ENCODE measurements at places on chromosomes 7 and 10.

DNA sequence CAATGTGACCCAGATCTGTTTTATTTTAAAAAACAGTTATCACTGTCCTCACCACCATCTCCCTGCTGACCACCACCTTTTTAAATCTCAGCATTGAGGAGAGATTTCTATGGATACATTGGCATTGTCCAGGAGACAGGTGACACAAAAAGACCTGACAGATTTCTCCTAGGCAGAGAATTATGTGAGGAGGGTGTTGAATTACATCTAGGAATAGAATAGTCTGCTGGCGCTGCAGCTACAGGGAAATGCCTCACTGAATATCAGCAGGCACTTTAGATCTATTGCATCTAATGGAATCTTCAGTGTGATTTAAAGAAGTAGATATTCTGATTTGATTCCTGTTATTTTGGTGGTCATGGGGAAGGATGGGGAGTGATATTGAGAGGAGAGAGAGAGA, 593.5 kb downstream of the NRG3 start:
- DNase-seq = no peak

DNA sequence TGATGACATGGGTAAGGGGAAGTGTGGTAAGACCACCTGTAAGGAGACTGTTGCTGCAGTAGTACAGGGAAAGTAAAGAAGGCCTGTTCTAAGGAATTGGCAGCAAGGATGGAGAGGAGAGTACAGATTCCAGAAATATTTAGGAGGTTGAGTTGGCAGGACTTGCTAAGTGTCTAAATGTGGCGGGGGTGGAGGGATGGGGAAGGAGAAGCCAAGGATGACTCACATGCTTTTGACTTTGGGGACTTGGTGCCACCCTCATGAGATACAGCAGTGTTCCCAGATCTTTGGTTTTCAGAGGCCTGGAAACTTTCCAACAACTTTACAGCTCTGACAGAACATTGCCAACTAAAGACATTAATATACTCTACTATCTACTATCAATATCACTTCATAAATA, 45.4 kb downstream of the CDK6 start:
- DNase-seq = no peak

GRCh38 chr10:132803416-132804210, 17.7 kb upstream of the NKX6-2 start:
- no peak for DNase-seq

DNA sequence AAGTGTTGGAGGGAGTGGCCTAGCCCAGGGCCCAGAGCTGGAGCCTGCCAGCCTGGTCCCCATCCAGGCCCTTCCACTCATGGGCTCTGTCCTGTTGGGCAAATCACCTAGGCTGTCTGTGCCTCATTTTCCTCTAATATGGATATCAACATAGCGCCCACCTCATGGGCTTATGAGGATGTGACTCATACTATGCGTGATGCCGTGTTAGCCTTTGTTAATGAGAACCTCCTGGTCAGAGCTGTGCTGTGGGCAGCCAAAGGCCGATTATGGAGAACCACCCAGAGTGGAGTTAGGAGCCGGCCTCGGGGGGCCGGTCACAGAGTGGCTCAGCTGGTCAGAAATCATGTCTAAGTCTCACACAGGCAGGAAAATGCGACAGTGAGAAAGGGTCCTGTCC, 306.4 kb downstream of the PAXIP1 start:
- DNase-seq = no peak

DNA sequence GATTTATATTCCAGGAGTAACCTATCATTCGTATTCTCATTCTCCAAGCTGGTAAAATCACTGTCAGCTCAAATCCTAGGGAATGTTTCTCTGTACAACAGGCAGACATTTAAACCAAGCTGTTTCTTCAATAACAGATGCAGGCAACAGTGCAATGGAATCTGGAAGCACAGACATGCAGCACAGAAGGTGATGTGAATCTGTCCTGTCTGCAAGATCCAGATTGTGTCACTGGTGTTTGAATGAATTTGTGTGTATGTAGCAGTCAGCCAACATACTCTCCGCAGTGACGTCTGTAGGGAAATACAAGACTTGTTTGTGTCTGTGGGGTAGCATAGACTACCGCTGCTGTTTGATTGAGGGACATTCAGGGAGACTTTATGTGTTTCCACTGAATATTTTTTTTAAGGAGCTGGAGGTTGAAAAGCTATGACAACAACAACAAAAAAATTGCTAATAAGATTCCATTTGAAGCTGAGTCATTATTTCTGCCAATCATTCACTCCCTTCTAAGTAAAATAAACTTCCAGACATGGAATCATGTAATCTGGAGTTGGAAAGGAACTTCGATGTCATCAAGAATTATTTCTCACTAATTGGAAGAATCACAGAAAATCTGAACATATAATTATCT, 122.9 kb upstream of the MYO3A start:
- DNase-seq = no peak

DNA sequence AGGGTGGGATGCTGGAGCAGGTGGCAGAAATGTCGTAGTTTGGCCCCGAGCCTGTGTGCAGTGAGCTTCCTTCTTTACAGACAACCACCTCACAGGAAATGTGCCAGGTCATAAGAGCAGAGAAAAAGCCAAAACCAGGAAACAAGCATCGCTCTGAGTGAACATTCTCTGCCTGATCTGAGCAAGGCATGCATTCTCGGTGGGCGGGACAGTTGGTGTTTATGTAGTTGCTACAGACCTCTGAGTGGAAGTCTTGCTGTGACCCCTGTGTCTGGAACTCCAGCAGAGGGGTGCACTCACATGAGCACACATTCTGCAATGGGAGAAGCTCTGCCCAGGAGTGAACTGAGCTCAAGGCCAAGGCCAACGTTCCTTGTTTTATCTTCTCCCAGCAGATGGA, 230.1 kb downstream of the TCERG1L start:
- peak; percentile 33 for DNase-seq

Measured in activated CD4-positive, alpha-beta T cell treated with anti-CD3 and anti-CD28 coated beads, Interleukin-2, Interleukin-4, amounts not matched to agents 100 ng/mL and 50 ng/mL, durations not matched to agents 16 hours and 8 hours (primary cell).